ENCODE measurements at places on chromosomes 7 and 10.

GRCh38 chr10:83555264-83555663 is 584.0 kb upstream of the GHITM start:
- DNase-seq = no peak

GRCh38 chr10:74587109-74587854 is 239.1 kb upstream of the KAT6B start:
- no peak for DNase-seq

GRCh38 chr7:95684037-95684436 is 87.7 kb upstream of the PDK4 start:
- no peak for DNase-seq

DNA sequence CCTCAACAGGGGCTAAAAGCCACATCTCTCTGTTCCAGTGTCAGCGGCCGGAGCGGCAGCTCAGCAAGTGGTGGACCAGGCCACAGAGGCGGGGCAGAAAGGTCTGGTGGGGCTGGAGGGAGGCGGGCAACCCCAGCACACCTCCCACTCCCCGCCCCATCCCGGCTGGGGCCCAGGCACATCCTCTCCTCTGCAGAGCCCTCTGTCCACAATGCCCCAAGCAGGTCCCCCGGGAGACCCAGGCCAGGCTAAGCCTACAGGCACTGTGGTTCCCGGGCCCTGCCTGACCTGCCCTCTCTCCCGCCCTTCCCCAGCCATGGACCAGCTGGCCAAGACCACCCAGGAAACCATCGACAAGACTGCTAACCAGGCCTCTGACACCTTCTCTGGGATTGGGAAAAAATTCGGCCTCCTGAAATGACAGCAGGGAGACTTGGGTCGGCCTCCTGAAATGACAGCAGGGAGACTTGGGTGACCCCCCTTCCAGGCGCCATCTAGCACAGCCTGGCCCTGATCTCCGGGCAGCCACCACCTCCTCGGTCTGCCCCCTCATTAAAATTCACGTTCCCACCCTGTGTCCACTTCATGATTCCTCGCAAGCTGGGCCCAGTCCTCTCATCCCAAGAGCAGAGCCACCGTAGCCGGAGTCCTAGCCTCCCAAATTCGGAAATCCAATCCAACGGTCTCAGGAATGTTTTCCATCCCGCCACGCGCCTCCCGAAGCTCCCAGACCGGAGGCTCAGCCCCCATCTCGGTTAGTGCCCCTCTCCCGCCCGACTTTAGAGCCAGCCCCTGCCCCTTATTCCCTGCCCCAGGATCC is 2.1 kb downstream of the ADIRF start:
- no peak for DNase-seq
